H4 (cell line): ENCODE measurements at places on chromosomes 3 and 15. TPM values are rescaled to one million over a fixed set of nuclear protein-coding genes. Genes with fewer than 3 reads are reported as not detected.

Gene AP3B2
- 0.14 and 0.51 TPM in 2 replicates for total RNA-seq

Gene HEG1
- 49.6 and 57.7 TPM in 2 replicates for total RNA-seq

Gene PP2D1
- total RNA-seq: not detected in 2 replicates

Gene CHSY1
- total RNA-seq: 18.1 and 22.5 TPM in 2 replicates

Gene ILDR1
- total RNA-seq: not detected in 2 replicates

Gene SPINK8
- not detected in 2 replicates for total RNA-seq

Gene CCDC13
- not detected in 2 replicates for total RNA-seq

Gene TM4SF1
- total RNA-seq: 152 and 153 TPM in 2 replicates

Gene DALRD3
- total RNA-seq: 31.4 and 44.1 TPM in 2 replicates

Gene ARGFX
- total RNA-seq: not detected in 2 replicates

Gene GPR62
- total RNA-seq: not detected in 2 replicates

Gene RASGRF1
- 0.15 TPM in 1 of 2 replicates, not detected in the other for total RNA-seq

Gene NR1I2
- total RNA-seq: not detected in 2 replicates

Gene ROBO1
- 22.8 and 24.7 TPM in 2 replicates for total RNA-seq

Gene ALDH1L1
- 4.6 and 7.0 TPM in 2 replicates for total RNA-seq

Gene ASB14
- total RNA-seq: not detected in 2 replicates

Gene MYRIP
- not detected in 2 replicates for total RNA-seq

Gene MASP1
- 6.0 and 10.2 TPM in 2 replicates for total RNA-seq

Gene GOLGA8N
- total RNA-seq: 0.45 and 0.91 TPM in 2 replicates

Gene NAA50
- 116 and 193 TPM in 2 replicates for total RNA-seq

Gene DNAH12
- total RNA-seq: 0.06 TPM in 1 of 2 replicates, not detected in the other

Gene HRH1
- total RNA-seq: 1.9 and 3.9 TPM in 2 replicates

Gene PIK3R4
- total RNA-seq: 37.0 and 41.7 TPM in 2 replicates

Gene SYNM
- total RNA-seq: 6.6 and 8.0 TPM in 2 replicates

Gene LMAN1L
- 0.10 TPM in 1 of 2 replicates, not detected in the other for total RNA-seq

Gene STARD9
- 0.70 and 0.88 TPM in 2 replicates for total RNA-seq

Gene LYZL4
- not detected in 2 replicates for total RNA-seq

Gene LARP6
- total RNA-seq: 45.5 and 52.9 TPM in 2 replicates

Gene MOBP
- 0.17 TPM in 1 of 2 replicates, not detected in the other for total RNA-seq

Gene RTP3
- total RNA-seq: 0.06 and 0.41 TPM in 2 replicates

Gene P2RY14
- not detected in 2 replicates for total RNA-seq

Gene CACNA2D2
- total RNA-seq: 0.04 TPM in 1 of 2 replicates, not detected in the other

Gene TERC
- total RNA-seq: 20.2 and 68.1 TPM in 2 replicates
